Uterus (tissue), 4 donors: ENCODE measurements at places on chromosomes 4 and X.

GRCh38 chrX:44997888-44998287 is 124.9 kb downstream of the KDM6A start:
- DNase-seq: no peak

- no peak for DNase-seq
Observed at GRCh38 chr4:145154573-145154972, 25.8 kb downstream of the OTUD4 start.

DNA sequence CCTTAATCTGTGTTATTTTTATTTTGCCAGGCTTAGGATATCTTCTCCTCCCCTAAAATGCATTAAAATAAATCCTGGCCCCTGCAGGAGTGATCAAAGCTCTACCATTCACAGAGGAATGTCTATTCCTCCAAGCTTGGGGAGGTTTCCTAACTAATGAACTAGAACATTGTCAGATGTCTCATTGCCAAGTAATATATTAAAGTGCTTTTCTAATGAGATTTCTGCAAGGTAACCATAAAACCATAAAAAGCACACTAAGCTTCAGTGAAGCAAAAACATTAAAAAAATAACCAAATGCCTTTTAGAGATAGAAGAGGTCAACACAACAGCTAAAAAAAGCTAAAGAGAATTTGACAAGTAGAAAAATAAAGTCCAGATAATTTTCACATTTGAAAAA is 34.8 kb downstream of the IGFBP7 start:
- no peak for DNase-seq

DNA sequence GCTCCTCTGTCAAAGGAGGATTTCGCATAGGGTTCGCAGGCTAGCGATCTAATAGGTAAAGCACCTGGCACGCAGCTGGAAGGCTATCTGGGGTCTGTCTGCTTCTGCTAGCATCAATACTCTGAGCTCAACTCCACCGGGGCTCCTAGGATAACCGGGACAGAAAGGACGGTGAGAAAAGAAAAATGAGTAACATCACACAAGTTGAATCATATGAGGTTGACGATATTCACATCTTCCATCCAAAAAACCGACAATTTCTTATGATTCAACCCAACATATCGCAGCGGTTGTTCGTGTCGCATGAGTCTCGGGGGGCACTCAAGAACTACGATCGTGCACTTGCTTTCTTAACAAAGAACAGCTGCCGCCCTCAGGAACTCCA is 1.8 kb downstream of the PROM1 start:
- no peak for DNase-seq

DNA sequence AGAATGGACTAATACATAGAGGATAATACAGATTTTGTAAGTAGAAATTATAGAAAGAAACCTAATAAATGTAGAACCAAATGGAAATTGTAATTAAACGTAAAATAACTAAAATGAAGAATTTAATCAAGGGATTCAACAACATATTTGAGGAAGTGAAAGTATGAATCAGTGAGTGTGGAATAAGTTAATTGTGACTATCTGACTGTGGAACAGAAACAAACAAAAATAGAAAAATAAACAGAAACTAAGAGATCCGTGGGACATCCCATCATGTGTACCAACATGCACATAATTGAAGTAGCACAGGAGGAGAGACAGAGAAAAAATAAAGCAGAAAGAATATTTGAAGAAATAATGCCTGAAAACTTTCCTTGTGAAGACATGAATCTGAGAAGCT is 208.6 kb upstream of the TACR3 start:
- DNase-seq: no peak

DNA sequence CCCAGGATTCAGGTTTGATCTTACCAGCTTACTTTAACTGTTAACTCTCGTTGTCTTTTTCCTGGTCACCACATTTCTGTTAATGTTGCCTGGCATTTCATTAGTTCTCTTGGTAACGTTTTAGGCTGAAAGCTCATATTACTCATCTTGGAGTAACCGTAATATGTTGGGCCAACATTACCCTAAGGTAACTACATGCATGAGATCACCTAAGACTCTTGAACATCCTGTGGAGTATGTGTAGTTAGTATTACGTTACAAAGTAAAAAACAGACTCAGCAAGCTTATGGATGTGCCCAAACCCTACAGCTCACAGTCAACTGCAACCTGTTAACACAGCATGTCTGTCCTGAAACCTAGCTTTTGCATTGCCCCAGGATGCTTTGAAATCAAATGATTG is 203.3 kb upstream of the HS3ST1 start:
- DNase-seq: no peak

- DNase-seq: no peak
Observed at GRCh38 chr4:107966903-107967302, 22.8 kb upstream of the HADH start.

DNA sequence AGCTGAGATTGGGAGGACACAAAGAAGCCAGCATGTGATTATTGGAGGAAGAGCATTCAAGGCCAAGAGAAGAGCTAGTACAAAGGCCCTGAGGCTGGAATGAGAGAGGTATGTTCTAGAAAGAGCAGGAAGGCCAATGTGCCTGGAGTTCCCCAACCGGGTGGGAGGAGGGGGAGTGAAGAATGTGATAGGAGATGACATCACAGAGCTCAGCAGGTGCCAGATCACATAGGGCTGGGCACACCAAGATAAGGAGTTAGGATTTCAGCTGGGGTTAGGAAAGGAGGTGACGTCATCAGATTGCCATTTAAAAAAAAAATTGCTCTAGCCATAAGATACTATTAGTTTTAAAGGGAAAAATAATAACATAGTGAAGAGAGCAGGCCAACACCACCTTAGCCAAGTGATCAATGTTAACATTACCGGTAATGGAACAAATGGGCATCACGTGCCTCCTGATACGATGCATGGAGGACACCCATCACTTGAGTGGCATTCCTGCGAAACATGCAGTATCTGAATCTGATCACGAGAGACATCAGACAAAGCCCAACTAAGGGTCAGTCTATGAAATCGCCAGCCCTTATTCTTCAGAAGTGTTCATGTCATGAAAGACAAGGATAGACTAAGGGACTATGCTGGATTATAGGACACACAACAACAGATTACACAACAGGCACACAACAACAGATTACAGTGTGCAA is 344.3 kb downstream of the BCOR start:
- DNase-seq: no peak

DNA sequence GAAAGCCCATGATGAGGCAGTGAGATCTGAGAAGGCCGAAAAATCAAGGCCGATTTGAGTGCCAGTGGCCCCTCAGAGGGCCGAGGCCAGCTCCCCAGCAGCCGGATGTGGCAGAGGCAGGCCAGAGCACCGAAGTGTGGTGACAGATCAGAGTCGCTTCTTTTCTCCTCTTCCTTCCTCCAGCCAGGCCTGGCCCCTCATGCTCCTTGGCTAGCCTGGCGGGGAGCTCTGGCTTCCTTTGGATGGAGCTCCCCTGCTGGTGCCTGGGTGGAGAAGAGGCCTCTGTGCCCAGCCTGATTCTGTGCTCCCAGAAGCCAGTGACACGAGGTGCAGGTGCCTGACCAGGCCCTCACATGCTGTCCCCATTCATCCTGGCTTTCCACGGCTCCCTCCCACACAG is 127.2 kb upstream of the PABPC4L start:
- no peak for DNase-seq

DNA sequence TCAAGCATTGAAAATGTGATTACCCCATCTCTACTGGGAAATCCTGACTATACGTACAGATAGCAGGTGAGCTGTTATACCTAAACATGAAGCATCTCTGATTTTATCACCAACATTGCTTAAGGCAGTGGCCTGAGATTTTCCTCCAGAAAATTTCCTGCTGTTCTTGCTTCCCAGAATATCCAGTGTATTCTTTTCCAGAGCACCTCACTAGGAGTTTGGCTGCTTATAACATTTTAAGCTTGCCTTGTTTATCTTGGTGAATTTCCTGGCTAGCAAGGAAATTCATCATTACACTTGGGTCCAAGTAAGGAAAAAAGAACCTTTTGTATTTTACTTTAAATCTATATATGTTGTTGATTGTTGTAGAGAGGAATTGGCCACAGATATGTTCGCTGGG is 73.0 kb upstream of the CLCN4 start:
- DNase-seq: no peak
